Stimulated activated CD4-positive, alpha-beta T cell treated with anti-CD3 and anti-CD28 coated beads, Interleukin-15, amount 100 ng/mL, for 48 hours (primary cell): ENCODE measurements at places on chromosomes 11 and 22.

GRCh38 chr11:80873310-80873999 lies 1432.6 kb upstream of the TENM4 start:
- DNase-seq, result no peak

DNA sequence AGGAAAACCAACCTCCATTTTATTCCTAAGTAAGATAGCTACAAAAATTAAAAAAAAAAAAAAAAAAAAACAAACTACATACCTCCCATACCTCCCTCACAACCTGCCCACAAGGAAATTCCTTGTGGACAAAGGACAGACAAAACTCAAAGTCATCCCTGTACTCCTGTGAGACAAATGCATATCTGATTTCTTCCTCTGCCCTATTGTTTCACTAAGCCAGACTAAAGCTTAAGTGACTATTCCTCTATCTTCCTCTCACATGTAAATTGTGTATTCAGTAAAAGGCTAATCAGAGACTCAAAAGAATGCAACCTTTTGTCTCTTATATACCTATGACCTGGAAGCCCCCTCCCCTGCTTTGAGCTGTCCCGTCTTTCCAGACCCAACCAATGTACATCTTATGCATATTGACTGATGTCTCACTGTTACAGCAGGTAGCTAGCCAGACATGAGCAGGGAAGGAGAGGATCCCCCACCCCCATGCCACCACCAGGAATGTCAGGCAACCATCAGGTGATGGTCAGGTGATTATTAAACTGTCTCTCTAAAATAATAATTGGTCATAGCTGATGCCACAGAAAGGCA lies 289.4 kb downstream of the SBF2 start:
- DNase-seq, result no peak

- DNase-seq, result no peak
These were observed 43.0 kb downstream of the KREMEN1 start for GRCh38 chr22:29115682-29116288.

GRCh38 chr22:21807544-21808529 lies 59.6 kb downstream of the MAPK1 start:
- DNase-seq, result no peak

- DNase-seq, result no peak
These were observed 55.6 kb downstream of the SPECC1L start for GRCh38 chr22:24326266-24326665.

DNA sequence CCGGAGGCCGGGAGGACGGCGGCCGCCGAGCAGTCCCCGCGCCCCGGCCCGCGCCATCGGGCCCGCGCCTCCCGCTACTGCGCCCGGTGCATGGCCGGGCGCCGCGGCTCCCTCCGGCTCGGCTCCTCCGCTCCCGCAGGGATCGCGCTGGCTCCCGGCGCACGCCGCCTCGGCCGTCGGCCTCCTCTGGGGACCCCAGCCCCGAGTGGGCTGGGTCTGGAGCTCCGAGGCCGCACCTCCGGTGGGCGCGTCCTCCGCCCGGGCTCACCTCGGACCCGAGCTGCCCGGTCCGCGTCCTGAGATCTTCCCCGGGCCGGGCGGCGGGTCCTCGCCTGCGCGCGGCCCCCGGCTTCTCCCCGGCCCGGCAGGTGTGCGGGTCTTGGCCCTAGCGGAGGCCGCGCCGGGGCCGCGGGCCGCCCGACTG lies 251 bp downstream of the SHISA8 start:
- DNase-seq, result no peak

DNA sequence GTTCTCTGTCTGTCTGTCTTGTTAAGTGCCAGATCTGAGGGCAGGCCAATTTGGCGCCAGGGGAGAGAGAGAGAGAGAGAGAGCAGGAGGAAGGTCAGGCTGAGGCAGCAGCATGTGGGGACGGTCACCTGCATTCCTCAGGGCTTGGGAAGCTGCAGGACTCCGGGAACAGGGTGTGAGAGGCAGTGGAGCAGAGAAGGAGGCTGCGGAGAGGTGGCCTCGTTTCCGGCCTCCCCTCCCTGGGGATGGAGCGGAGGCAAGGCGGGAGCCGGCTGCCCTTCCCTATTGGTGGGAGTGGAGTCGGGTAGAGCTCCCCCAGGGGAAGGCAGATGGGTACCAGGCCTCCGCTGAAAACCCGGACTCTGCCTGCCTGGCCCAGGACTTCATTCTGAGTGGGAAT lies 9.7 kb downstream of the CLMP start:
- no peak for DNase-seq

DNA sequence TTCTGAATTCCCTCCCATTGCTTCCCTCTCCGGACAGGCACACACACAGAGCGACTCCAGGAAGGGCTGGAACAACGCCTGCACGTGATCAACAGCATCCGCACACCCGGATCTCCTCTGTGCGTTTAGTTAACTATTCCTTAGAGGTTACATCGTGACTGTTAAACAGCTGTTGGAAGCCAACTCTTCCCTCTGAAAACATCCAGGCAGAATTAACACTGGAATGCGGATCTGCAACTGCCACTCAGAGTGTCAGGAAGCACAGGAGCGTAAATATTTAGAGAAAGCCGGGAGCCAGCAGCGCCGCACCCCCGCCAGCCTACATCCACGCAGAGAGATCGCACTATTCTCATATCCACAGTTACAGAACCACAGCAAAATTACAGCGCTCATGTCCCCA lies 46.2 kb downstream of the SHANK2 start:
- DNase-seq, result no peak

GRCh38 chr22:44003405-44004103 lies 20.5 kb upstream of the PARVB start:
- DNase-seq, result no peak

DNA sequence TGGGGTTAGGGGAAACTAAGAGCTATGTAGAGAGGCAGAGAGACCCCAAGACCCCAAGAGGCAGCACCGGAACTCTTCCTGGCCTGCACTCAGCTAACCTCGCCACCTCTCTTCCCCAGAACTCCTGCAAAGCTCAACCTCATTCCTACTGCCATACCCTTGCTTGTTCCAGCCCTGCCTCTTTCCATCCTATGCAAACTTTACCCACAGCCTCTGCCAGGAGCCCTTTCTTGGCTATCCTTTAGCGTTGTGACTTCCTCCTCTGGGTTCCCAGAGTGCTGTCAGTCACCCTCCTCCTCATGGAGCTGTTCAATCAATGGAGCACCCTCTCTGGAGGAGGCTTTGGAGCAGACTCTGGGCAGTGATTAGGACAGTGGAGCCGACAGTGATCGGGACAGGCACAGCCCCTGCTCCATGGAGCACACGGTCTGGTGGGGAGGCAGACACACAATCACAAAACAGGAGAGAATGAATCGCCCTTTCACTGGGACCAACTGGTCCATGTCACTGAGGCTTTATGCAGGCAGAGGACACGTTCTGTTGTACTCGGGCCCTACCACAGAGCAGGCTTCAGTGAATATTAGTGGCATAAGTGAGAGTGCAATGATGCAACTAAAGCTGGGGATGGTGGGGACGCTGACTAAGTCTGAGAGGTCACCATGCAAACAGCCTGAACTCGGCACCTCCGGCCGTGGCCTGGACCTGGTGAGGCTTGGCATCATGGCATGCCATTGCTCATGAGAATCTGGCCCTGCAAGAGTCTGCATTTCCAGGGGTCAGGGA lies 24.6 kb upstream of the P2RY2 start:
- no peak for DNase-seq

GRCh38 chr22:19807914-19808872 lies 46.5 kb downstream of the GNB1L start:
- DNase-seq, result no peak

DNA sequence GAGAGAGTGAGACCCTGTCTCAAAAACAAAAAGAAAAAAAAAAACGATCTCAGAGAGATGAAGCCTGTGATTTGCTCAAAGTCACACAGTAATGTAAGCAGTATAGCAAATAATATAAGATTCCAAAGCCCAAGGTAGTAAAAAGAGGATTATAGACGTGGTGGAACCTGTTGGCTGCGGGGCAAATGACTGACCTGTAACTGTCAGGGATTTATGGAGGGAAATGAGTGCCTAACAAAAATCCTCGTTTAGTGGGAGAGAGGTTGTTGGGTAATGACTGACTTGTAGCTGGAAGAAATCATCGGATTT lies 723 bp upstream of the CLP1 start:
- no peak for DNase-seq

DNA sequence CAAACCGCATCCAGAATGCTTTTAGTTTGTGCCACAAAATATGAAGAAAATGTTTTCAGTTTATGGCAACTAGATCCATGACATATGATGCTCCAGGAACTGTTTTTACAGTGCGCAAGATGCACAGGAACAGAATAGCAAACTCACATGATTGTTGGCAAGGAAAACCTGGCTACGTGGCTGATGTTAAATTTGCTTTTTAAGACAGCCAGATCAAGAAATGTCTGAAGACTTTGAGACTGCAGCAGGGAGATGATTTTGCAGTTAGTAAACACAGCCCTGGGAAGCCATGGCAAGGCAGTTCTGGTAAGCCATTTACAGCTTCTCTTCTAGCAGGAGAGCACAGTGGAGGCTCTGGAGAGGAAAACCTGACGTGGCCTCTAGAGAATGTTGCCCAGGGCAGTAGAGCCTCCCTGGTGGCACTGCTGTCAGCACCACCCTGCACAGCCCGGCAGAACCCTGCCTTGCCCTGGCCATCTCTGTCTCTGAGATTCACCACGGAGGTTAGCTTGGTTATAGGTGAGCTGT lies 69.8 kb upstream of the TNRC6B start:
- no peak for DNase-seq

- no peak for DNase-seq
These were observed 210.6 kb downstream of the CSNK2A3 start for GRCh38 chr11:11142430-11142829.

- no peak for DNase-seq
These were observed 1.9 kb downstream of the GRAMD4 start for GRCh38 chr22:46622081-46622521.
